Foreskin keratinocyte (primary cell): ENCODE measurements at places on chromosomes 2 and 18.

DNA sequence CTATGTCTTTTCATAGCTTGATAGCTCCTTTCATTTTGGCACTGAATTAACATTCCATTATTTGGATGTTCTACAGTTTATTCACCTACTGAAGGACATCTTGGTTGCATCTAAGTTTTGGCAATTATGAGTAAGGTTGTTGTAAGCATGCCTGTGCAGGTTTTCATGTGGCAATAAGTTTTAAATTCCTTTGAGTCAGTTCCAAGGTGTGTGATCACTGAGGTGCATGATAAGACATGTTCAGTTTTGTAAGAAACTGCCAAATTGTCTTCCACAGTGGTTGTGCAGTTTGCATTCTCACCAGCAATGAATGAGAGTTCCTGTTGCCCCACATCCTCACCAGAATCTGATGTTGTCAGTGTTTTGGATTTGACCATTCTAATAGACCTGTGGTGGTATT lies 24.2 kb downstream of the XDH start:
- DNase-seq, result peak; percentile 100

GRCh38 chr2:101420623-101421022 lies 33.3 kb upstream of the CREG2 start:
- DNase-seq, result no peak

- DNase-seq, result no peak
Observed at GRCh38 chr2:155733091-155733853, 599.2 kb downstream of the NR4A2 start.

DNA sequence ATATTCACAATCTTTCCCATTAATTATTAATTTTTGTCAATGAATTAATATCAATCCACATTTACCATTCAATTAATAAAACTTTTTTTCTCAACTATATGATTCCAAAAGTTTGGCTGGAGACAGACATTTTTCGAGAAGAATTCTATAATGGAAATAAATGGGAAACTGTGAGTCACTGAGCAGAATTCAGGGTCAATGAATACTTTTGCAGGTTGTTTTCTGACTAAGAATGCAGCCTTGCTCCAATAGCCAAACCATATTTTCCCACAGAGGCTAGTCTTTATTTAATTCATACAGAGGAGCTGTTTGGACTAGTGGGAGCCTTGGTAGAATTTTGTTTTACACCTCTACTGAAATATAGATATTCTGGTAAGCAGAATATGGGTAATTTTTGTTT lies 82.3 kb downstream of the ARHGAP28 start:
- no peak for DNase-seq

GRCh38 chr2:188475945-188476344 lies 184.3 kb downstream of the GULP1 start:
- peak; percentile 64 for DNase-seq

DNA sequence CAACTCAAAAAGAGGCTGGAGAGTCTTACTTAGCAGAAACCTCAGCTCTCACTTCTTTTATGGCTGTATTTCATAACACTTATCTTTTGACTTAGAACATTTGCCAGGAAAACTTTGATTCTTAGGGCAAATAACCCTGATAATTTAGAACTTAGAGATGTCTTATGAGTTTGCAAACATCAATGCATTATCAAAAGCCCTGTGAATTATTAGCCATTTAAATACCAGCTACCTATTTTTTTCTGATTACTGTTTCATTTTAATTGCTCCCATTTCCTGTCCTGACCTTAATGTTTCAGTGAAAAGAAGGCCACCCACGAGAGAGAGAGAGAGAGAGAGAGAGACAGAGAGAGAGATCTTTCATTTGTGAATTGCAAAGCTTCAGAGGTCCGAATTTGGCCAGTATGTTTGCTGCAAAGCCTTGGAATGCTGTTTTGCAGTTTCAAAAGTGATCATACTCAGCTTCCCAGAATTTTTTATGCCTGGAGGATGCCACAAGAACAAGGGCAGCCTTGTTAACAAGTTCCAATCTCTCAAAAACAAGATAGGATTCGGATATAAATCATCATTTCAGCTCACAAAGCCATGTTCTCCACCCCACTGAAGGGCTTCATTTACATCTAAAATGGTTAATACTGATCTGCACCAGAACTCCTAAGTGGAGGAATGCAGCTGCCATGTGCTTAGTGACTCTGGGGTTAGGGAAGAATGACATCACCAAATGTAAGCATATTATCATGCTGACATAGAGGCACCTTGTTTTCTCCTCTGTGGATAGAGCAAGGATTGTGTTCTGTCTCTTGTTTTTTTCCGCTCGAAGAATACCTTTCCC lies 478.2 kb downstream of the ARHGAP15 start:
- DNase-seq, result no peak

- DNase-seq, result no peak
Observed at GRCh38 chr2:127735537-127736399, 34.5 kb downstream of the SFT2D3 start.

DNA sequence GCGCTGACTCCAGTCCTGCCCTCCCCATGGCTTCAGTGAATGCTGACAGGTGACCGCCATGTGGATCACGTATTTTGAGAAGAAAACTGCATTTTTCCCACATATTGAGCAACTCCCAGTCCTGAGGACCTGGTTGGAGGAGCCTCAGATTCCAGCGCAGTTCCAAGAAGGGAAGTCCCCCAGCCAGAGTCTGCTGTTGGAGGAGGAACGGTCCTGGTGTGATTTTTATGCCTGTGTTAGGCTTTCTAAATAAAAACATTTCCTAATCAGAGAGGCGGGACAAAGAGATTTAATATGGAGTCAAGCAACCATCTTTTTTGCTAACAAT lies 32.3 kb upstream of the COL6A3 start:
- DNase-seq, result no peak
